ENCODE measurements at places on chromosomes 7 and 10.

DNA sequence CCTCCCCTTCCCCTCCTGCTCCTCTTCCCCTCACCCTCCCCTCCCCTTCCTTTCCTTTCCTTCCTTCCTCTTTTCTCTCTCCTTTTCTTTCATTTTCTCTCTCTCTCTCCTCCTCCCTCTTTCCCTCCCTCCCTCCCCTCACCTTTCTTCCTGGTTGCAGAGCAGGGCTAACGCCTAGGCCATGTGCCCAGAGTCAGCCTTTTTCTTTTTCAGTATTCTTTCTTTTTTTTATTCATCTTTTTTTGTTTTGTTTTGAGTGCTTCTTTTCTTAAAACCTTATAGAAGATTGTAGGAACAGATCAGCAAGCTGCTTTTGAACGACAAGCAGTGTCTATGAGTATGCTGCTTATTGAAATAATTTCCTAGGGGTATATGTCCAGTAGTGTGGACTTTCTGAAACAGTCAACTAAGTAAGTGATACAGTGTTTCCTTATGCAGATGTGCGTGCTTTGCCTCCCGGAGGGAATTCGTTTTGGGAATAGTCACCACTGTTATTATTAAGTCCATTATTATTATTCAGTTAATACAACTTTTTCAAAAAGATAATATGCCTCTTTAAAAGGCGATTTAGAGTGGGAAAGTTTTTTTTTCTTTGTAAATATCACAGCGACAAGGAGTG lies 219.2 kb downstream of the CAMK1D start:
- DNase-seq = no peak

DNA sequence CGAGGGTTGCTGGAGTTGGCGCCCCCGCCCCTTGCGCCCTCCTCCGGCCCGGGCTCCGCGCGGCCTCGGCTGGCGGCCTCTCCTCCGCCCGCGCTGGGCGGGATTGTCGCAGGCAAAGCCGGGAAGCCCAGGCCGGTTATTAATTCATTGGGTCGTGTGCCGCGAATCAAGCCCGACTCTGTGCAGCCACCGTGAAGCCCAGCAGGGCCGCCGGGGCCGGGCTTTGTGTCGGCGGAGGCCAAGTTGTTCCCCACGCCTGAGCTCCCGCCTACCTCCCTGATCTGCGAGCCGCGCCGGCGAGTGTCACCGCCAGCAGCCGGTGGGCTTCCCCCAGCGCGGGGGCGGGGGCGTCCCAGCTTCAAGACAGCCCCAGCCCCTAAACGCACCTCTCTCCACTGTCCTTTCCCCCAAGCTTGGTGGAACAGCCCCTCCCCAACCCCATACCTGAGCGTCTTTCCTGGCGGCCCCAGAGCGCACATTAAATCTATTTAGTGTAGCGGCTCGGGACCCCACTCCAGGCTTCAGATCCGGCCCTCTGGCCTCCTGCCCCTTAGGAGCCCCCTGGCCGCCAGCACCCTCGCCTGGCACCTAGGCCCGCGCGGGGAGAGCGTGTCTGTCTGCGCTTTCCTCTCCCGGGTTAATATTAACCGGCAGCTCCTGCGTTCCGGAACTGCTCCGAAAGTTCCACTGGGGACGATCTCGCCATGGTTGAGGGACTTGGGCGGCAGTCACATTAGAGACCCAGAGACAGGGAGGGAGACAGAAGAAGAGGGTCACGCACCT lies 3.5 kb downstream of the SHH start:
- DNase-seq = no peak

DNA sequence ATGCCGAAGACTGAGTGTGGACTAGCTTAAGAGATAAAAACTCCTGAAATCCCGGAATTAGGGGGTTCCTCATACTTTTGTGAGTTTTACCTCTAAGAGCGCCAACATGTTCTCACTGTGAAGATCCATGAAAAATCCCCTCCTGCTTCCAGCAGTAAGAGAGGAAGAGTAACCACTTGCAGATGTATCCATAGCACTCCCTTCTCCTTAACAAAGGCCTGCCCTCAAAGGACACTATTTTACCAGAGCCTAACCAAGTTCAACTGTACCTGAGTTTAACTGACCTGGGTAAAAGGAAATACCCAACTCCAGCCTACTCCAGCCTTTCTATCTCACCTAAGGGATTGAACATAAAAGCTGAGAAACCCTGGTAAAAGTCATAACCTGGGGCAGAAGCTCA lies 280.9 kb downstream of the POLR1F start:
- DNase-seq = no peak

GRCh38 chr10:79463578-79464496 lies 18.4 kb upstream of the ZCCHC24 start:
- no peak for DNase-seq

DNA sequence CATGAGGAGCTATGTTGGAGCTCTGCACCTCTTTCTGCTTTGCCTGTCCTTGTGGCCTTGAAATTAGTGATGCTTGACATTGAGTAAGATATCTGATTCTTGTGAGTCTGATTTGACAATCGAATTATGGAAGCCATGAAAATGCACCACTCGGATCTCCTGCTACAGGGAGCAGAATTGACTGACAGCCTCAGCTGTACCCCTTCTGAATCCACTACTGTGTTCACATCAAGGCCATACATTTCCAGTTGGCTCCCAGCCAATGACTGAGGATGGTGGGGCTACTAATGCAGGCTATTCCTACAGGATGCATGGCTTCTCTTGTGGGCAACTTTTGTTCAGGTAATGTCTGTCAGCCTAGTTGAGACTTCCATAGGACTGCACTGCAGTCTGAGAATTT lies 321.9 kb downstream of the REEP3 start:
- DNase-seq = no peak

DNA sequence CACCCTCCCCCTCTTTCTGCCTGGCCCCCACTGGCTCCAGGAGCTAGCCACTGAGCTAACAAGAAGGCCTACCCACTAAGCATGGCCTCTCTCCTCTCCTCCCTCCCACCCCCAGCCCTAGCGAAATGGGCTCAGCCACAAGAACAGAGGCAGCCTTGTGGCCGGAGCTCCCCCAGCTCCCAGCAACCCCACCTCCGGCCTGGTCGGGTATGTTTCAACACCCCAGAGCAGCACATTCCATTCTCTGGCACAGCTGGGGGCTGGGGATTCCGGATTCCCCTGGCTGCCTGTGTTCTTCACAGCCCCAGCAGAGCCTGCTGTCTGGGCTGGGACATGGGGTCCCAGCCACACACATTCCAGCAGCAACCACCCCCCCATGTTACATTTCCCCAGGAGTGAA lies 9.0 kb downstream of the SFRP5 start:
- no peak for DNase-seq

DNA sequence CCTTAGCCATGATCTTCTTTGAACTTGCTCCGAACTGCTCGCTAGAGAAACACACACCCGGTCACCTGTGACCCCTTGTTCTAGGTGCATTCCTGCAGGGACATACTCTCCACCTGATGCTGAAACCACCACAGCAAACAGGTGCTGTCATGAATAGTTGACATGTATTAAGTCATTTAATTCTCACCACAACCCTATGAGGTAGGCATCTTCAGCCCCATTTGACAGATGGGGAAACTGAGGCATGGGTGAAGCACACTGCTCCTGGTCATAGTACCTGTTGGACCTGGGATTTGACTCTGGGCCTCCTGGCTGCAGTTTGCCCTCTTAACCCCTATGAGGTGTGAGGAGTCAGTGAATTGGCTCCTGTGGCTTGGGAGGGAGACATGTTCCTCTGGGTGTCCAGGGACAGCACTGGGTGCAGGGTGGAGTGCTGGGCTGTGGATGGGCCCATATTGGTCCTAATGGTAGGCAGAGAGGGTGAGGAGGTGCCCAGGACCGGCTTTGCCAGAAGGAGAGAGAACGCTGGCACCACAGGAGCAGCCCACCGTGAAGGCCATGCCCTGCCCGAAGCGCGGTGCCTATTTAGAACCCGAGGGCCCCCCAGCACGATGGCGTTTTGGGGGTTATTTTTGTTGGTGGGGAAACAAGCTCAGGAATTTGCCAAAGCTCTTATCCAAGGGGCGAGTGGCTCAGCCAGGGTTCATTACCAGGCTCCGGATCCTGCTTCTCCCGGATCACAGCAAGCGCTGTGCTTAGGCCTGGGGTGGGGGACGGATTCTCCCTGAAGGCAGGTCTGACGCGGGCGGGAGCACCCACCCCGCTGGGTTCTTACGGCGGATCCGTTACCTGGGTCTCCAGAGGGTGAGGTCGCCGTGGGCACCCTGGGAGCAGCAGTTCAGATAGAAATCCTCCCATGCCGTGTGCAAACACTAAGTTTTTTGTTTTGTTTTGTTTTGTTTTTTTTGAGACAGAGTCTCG lies 52.3 kb downstream of the GLRX3 start:
- no peak for DNase-seq

DNA sequence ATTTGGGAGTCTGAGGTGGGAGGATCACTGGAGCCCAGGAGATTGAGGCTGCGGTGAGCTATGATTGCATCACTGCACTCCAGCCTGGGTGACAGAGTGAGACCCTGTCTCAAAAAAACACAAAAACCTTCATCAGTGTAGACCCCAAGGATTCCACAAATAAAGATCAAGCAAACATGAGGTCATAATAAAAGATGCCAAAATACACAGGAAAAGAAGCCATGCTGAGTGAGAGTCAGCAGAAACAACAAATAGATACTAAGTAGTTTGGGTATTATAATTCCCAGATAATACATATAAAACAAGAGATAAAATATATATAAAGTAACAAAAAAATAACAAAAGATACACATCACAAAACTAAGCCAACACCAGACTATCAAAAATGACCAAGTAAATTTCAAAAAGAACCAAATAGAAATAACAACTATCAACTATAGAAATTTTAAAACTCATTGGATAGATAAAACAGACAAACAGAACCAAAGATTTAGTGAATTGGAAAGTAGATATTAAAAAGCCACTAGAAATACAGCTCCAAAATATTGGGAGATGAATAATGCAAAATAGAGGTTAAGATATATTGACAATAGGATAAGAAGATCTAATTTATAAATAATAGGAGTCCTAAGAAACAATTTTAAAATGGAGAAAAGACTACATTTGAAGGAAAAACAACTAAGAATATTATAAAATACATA lies 48.9 kb upstream of the FHIP2A start:
- no peak for DNase-seq

DNA sequence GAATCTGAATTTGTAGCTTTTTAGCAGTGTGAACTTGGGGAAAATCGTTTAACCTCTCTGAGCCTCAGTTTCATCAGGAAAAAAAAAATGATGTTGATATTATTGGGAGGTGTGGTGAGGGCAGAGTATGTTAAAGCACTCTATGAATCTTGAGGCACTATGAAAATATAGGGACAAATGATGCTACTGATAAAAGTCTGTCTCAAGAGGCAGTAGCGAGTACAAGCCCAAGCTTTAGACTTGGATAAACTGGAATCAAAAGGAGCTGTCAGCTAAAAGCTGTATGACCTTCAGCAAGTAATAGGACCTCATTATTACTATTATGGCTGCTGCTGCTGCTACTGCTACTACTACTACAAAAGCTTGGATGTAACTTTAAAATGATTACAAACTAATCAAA lies 8.4 kb downstream of the ZNF277 start:
- no peak for DNase-seq

DNA sequence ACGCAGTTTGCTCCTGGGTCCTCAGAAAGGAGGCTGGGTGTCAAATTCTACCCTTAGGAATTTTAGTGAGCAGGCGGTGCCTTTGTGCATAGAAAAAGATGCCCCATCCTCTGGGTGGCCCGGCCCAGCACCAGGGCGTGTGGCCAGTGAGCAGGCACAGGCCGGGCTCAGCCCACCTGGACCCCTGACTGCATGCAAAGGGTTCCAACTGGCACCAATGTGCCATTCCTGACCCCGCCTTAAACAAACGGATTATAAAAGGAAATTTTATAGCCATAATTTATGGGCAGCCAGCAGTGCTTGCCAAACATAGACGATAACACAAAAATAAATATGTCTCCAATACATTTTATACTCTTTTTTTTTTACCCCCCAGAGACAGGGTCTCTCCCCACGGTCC lies 40.1 kb upstream of the GNA12 start:
- DNase-seq = no peak

- DNase-seq = no peak
Measured at GRCh38 chr7:108464743-108465142, 8.5 kb upstream of the NRCAM start.

GRCh38 chr7:56009695-56010094 lies 41.5 kb downstream of the PSPH start:
- DNase-seq = no peak

DNA sequence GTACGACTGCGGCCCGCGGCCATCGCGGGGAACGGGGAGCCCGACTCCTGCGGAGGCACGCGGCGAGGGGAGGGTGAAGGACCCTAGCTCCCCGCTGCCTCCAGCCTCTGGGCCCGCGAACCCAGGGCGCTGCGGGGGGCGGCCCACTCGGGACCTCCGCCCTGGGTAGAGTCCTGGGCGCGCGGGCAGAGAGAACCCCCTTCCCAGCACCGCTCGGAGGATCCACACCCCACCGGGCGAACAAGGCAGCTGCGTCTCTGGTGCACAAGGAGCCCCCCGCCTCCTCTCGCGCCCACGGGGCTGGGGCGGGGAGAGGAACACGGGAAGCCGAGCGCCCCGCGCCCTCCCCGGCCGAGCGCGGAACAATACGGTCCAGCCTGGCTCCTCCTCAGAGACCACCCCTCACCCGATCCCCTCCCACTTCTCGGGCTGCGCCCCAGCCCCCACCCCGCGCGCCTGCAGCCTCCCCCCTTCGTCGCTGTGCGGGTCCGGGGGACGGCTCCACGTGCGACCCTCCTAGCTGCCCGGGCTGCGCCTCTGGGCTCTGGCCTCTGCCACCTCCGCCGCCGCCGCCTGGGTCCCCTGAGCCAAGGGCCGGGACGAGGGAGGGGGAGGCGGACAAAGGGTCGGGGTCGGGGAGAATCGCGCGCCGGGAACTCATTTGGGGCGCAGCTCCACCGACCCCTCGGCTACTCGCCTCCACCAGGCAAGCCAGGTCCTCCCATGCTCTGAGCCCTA lies at the start of gene WDR86:
TSS of gene WDR86 (minus strand) at position 372 of the 738 bp plus-strand sequence. CDS start 449 bp downstream, outside the sequence.
- DNase-seq = no peak

Measured in RKO (cell line).